ENCODE measurements at places on chromosomes 13 and 19.

GRCh38 chr13:113109151-113110047 is 3.8 kb downstream of the F7 start:
- peak; percentile 32 for DNase-seq

DNA sequence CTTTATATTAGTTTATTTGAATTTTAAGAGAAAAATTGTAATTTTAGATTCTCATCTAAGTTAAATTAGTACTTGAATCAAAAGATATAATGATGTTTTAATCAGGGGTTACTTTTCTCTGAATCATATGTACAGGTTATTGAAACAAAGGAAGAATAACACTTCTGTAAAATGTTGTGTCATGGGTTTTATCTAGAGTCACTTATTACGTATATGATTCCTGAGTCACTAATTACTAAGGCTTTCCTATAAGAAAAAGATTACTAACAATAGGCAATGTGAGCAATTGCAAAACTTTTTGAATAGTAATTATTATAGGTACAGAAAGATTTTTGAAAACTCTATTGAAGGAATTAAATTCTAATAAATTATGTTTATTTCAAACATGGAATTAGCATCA is 99.2 kb upstream of the KLF5 start:
- peak; percentile 16 for DNase-seq

DNA sequence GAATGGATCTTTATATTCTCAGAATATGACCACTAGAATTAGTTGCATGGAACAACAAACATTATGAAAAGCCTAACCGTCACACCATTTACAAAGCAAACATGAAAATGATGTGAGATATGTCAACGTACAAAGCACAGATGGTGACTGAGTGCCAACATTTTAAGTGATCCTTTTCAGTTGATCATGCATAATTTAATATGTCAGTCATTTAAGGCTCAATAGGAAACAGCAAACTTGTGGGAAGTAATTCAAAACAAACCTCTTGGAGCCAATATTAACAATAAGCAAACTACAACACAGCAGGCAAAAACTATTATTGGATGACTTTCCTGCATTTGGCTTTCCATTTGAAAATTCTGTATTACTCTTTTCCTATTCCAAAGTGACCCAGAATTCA is 277.6 kb downstream of the SLITRK6 start:
- peak; percentile 80 for DNase-seq

GRCh38 chr19:10105509-10106099 is 558 bp upstream of the PPAN start:
- no peak for DNase-seq

DNA sequence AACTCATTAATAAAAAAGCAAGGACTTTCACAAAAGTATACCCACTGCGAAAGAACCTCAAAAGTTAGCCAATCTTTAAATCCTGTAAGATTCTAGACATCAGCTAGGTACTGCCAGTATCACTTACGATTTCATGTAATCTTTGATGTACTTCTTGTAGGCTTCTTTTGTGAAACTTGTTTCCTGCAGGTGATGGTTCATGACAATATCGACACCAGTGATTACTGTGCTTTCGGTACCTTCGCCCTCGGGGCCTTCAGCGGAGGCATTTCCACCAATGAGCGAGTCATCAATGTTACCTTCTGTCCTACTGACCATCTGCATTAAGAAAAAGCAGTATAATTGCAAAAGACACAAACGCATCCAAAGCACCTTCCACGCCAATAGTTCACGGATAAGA is 1.1 kb downstream of the TPT1 start:
- DNase-seq, result no peak

GRCh38 chr19:2312820-2313501 is 5.0 kb upstream of the LINGO3 start:
- peak; percentile 25 for DNase-seq
